ENCODE measurements at places on chromosomes 12 and 14.

- DNase-seq: no peak
These were observed 26.7 kb downstream of the SERPINA1 start for GRCh38 chr14:94361682-94362081.

GRCh38 chr12:9796971-9797370, 30.3 kb upstream of the KLRF1 start:
- DNase-seq: no peak

- DNase-seq: no peak
These were observed 13.3 kb downstream of the SELPLG start for GRCh38 chr12:108620236-108620879.

DNA sequence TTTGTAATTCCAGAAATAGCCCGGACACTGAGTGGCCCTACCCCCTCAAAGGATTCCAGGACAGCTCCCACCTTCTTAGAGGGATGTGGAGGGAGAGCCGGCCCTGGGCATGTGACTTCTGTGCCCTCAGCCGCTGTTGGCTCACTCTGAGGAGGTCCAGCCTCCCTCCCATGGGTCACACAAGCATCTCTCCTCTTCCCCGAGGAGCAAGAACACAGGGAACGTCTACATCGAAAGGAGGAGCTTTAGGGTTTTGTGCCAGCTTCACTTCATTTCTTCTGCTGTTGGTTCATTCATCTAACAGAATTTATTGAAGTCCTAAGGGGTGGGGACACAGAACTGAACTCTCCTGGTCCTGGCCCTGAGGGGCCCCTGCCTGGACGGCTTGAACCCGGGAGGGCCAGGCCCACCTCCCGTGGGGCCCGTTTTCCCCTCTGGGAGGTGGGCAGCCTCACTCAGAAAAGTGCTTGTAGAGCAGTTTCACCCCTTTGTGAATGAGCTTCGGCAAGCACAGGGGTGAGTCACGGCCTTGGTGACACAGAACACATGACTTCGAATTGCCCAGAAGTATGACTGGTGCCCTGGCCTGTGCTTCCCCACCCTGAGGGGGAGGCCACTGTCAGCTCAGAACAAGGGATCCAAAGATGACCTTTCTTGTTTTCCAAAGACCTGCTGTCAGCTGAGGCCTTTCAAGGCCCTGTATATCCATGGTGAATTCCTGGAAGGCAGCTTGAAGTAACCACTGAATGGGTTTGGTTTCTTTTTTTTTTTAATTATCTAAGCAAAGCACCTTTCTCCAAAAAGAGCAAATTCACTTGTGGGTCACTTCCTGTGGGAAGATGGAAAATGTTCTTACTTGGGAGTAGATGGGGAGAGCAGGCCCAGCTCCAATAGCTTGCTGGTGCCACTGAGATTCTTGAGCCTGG, 39.2 kb downstream of the NFKBIA start:
- no peak for DNase-seq

DNA sequence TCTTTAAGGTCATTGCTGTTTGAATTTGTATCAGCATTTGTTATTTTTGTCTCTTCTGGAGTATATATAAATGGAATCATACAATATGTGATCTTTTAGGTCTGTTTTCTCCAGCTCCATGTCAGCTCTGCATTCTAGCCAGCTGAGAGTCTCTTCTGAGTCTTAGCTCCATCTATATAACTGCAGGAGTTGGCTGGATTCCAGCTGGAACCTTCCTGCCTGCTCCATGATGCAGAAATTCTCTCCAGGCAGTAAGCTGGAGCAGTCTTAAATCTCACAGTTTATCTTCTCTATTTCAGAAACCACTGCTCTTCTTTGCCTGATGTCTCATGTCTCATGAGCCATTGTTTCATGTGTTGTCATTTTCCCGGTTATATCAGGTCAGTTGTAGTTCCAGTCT, 827.6 kb downstream of the NRXN3 start:
- DNase-seq: peak; percentile 85

DNA sequence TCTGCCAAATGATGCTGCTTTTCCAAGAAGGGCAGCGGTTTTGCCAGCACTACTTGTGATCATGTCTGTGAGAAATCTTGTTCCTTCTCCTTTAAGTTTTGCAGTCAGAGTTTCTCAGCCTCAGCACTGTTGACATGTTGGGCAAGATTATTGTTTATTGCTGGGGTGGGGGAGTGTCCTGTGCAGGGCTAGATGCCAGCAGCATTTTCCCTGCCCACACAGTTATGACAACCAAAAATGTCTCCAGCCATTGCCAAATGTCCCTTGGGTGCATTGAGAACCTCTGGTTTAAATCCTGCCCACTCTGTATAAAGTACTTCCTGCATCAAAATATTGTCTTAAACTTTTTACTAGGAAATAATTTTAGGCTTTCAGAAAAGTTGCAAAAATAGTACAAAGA, 20.0 kb downstream of the TMEM132C start:
- DNase-seq: no peak

DNA sequence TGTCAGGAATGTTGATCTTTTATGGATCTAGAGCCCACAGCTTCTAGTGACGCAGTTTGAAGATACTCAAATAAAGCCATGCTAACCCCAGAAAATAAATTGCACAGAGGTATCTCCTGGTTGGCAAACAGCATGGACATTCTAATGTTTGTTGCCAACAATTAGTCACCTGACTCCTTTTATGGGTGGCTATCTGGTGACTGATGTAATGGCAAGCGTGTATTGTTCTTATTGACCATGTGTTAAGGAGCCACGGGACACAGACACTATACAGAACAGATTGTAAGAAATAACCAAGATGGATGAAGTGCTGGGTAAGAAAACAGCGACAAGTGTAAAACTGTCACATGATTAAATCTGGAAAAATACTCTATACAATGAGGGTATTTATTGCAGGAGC, 401.3 kb upstream of the PDE3A start:
- DNase-seq: no peak

GRCh38 chr12:47734725-47735480, 9.6 kb upstream of the ENDOU start:
- no peak for DNase-seq

DNA sequence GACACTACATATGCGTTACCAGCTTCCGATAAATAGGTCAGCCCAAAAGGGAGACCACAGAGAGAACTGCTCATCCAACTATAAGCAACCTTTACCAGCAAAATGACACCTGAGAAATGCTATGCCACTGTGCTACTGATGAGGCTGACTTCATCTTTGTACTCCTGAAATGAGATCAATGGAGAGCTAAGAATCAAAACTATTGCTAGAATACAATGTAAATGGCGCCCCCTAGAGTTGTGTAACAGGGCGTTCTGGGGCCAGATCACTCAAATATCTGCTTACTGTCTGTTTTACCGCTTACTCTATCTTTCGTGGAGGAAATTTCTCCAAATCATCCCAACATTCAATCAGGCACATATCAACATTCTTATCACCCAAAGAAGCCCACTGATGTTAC, 4.6 kb downstream of the ZNF384 start:
- DNase-seq: peak; percentile 88

DNA sequence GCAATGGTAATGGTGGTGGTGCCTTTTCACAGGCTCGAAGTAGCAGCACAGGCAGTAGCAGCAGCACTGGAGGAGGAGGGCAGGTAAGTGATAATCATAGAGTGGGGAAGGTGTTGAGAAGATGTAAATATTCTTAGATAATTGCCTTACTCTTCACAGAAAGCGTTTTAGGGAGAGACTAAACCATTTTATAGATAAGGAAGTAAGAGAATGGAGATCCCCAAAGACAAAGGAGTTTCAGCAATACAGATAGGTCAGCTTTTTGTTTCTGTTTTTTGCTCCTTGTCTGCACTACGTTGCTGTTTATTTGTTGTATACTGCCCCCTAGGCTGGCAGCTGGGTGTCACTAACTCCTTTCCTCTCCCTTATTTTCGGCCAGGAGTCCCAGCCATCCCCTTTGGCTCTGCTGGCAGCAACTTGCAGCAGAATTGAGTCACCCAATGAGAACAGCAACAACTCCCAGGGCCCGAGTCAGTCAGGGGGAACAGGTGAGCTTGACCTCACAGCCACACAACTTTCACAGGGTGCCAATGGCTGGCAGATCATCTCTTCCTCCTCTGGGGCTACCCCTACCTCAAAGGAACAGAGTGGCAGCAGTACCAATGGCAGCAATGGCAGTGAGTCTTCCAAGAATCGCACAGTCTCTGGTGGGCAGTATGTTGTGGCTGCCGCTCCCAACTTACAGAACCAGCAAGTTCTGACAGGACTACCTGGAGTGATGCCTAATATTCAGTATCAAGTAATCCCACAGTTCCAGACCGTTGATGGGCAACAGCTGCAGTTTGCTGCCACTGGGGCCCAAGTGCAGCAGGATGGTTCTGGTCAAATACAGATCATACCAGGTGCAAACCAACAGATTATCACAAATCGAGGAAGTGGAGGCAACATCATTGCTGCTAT, 2.0 kb downstream of the SP1 start:
- DNase-seq: no peak

DNA sequence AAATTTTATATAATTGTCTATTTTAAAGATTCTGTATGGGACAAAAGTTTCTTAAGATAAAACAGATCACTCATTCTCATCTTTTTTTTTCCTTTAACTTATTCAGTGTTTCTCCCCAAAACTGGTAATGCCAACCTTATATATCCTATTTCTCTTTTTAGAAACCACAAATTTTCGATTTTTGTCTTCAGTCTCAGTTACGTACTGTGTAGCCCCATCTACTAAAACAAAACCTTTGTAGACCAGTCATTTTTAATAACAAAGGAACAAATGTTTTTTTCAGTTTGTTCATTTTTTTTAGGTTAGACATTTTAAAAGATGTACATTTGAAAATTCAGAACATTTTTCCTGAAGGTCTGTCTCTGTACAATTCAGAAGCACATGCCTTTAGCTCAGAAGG, 18.2 kb downstream of the PNMA1 start:
- no peak for DNase-seq

DNA sequence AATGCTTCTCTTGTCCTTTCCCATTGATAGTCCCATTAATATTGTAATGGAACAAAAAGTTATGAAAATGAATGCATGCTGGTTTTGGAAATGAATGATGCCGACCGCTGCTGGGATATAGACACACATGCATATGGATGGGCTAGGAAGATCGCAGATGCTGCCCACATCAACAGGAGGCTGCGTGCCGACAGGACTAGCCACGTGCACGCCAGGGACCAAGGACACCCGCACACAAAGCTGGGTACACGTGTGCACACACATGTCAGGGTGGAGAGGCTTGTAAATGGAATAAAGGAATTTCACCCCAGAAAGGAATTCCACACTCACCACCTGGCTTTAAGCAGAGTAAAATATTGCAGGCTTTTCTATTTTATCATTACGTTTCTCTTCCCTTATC, 153.8 kb upstream of the VASH1 start:
- DNase-seq: no peak

GRCh38 chr12:58465418-58465817, 454.9 kb downstream of the LRIG3 start:
- DNase-seq: no peak

DNA sequence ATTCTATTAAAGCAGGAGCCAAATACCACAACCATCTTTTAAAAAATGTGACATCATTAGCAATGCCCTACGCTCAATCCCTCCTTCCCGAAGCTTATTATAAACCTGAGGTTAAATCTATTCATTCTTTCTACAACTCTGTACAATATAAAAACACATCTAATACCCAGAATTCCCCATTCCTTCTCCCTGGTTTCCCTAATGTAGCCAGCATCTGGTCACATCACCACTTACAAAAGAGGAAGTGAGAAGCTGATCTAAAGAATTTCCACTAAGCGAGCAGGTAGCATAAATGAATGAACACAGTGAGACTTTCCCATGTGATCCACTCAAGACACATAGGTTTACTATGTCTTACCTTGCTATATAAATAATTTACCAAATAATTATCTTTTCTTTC, 90.4 kb downstream of the LRP6 start:
- DNase-seq: no peak

GRCh38 chr12:65637774-65638173, 186.5 kb upstream of the HMGA2 start:
- no peak for DNase-seq

DNA sequence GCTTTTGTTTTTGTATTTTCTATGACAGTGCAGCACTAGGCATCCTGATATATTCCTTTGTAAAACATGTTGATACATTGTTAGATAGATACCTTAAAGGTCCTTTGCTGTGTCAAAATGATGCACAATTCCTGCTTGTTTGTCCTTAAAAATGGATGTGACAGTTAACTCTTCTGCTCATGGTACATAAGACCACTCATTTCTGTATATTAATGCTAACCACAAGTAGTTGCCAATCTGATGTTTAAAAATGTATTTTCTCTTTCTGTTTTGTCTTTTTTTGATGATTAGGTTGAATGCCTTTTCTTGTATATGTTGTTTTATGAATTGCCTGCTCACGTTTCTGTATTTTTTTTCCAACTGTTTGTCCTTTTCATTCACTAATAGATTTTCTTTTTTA, 35.1 kb downstream of the ATF7IP start:
- no peak for DNase-seq

DNA sequence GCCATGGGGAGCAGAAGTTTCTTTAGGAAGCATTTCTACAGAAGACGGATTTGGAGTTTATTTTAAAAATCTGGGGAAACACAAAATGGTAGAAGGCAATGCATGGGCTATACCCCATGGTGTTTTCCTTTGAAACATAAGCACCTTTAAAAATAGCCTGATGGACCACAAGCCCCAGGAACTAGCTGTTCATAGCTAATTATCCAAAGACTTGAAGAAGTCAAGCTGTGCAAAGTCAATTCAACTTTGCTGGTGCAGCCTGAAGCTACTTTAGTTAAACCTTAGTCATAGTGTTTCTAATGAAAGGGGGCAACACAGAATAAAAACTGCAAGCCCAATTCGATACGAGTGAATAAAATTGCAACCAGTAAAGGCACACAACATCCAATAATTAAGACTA, 732.5 kb downstream of the GALC start:
- DNase-seq: no peak

- no peak for DNase-seq
These were observed 38.3 kb downstream of the A2M start for GRCh38 chr12:9077152-9078031.

DNA sequence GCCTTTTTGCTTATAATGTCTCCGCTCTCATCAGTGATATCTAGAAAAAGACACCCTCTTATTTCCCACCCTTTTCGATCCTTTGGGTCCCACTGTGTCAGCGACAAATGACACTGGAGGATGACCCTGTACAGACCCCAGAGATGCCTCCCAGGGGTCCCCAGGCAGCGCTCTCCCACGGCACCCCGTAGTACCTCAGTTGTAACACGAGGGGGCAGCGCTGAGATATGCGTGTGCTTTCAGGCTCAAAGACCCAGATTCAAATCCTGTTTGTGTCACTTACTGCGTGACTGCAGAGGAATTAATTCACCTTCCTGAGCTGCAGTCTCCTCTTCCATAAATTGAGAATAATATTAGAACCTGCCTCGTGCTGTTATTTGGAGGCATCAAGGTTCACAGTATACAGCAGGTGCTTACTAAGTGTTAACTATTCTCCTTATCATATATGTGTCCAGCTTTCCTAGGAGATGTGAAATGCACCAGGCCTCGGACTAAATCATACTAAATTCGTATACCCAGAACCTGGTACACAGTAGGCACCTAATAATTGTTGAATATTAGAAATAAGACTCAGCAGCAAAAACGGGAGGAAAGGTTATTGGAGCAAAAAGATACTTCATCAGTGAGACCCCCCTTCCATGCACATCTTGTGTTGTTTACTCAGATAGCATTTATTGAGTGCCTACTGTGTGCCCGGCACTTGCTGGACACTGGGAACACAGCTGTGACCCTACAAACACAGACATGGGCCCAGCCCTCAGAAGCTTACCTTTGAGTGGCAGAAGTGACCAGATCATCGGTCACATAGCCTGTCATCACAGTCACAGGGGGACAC, 99.9 kb downstream of the PHETA1 start:
- no peak for DNase-seq

- DNase-seq: no peak
These were observed 19.8 kb downstream of the ACAD10 start for GRCh38 chr12:111705672-111706071.
